Activated CD8-positive, alpha-beta memory T cell treated with anti-CD3 and anti-CD28 coated beads for 48 hours (primary cell): ENCODE measurements at places on chromosomes 1 and 21.

DNA sequence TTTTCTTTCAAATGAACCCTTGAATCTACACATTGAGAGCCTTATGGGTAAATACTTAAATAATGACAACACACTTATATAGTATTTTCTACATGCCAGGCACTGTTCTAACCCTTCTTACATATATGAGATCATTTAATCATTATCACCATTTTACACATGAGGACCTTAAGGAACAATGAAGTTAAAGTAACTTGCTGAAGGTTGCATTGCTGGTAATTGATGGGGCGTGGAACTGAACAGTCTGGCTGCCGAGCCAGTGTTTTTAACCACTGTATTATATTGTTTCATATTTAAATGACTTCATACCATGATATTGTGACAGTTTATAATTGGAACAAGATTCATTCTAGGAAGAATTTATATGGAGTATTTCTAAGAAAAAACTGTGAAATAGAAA lies 111.9 kb upstream of the TENT5C start:
- no peak for DNase-seq

GRCh38 chr1:3993619-3994375 lies 93.7 kb upstream of the C1orf174 start:
- DNase-seq: no peak

- DNase-seq: peak; percentile 75
Measured at GRCh38 chr21:44927587-44928461, 7.1 kb upstream of the ITGB2 start.

- DNase-seq: no peak
Measured at GRCh38 chr21:22224261-22224660, 1226.1 kb downstream of the NCAM2 start.

GRCh38 chr1:83697220-83697619 lies 301.7 kb downstream of the TTLL7 start:
- no peak for DNase-seq

- no peak for DNase-seq
Measured at GRCh38 chr1:47194311-47194710, 4.5 kb upstream of the PDZK1IP1 start.

- no peak for DNase-seq
Measured at GRCh38 chr1:59879996-59880505, 46.5 kb downstream of the CYP2J2 start.

DNA sequence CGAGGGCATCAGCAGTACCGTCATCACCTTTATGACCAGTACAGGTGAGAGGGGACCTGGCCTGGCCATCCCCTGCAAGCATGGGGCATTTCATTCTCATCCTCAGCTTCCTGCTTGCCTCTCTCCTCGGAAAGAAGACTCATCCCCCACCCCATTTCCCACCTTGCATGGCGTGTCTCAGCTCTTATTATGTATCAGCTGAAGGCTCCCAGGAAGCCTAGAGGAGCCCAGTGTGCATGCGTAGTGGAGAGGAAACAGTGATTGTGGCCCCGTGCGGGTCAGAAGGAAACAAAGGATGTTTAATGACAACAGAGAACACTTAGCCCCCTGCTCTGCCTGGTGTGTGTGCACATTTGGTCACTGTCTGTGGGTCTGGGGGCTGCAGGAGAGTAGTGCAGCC lies 40.3 kb upstream of the CNTN2 start:
- no peak for DNase-seq

DNA sequence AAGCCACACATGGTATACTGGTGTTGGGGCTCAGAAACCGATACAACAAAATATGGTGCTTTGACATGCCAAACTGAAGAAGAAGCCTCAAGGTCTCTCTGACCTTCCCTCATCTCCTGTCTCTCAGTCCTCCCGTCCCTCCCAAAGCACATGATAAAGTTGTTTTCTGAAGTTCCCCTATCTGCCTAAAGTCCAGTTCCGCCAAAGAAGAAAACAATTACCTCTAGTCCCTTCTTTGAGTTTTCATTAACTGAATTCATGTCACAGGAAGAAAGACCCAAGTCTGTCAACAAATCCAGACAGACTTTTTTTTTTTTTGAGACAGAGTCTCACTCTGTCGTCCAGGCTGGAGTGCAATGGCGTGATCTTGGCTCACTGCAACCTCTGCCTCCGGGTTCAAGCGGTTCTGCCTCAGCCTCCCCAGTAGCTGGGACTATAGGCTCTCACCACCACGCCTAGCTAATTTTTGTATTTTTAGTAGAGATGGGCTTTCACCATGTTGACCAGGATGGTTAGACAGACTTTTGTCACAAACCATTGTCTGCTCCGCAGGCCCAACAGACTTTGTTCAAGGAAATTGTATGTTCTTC lies 32.2 kb upstream of the SLC2A1 start:
- no peak for DNase-seq

GRCh38 chr21:33869873-33870272 lies 45.7 kb downstream of the ATP5PO start:
- no peak for DNase-seq
